ENCODE measurements at places on chromosomes 12 and 14. TPM values are rescaled to one million over a fixed set of nuclear protein-coding genes. Genes with fewer than 3 reads are reported as not detected.
A peak's percentile ranks its signal among the peaks of the same experiment; 100 is the strongest.

DNA sequence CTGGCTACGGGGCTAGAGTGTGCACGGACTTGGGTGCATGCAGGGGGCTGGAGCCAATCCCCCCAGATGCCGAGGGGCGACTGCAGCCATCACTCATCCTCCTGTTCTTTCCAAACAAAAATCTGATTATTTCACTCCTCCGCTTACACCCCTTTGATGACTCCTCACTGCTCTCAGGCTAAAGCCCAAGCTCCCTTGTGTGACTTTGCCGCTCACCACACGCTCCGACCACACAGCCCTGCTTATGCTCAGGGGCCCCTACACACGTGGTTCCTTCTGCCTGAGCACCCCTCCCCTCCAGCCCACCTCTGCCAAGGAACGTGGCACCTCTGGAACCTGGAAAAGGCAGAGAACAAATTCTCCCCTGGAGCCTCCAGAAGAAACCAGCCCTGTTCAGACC is 13.7 kb downstream of the CHFR start:
- H3K36me3 ChIP-seq = peaks cover 7% of the 10 kb centered on the region
- H3K4me1 ChIP-seq = no peaks in the 10 kb centered on the region
- no peak overlapping the region for H3K27ac ChIP-seq

DNA sequence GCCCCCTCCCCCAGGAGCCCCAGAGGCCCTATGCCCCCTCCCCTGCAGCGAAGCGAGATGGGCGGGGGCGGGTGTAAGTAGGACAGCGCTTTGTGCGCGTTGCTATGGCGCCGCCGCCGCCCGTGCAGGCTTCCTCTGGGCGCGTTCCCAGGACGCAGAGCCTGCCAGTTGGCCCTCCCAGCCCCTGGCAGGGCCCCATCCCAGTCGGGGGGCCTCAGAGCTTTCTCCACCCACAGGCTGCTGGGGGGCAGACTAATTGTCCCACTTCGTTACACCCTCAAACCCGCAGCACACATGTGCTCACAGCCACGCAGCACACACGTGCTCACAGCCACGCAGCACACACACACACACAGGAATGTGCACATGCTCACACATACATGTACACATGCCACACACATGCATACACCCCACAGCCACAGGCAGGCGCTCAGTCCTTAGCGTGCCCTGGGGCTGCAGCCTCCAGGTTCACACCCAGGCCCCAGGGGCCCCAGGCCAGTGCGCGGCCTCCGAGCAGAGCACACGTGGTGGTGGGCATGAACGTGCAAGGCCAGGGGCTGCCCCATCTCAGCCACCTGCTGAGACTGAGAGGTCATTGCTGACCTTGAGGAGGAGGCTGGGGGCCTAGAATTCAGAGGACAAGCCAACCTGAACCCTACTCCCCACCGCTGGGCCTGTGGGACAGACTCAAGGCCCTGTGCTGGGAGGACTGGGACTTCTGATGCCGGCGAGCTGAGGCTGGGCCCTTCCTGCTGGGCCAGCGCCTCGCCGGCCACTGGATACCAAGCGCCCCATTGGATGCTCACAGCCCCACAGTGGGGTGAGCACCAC is 15.6 kb downstream of the TRMT61A start:
- H3K27me3 ChIP-seq = no peaks in the 10 kb centered on the region
- H3K4me3 ChIP-seq = no peak overlapping the region
- peak; percentile 69 for DNase-seq
- H3K36me3 ChIP-seq = no peaks in the 10 kb centered on the region
- no peak overlapping the region for H3K27ac ChIP-seq

GRCh38 chr12:131055093-131055465 is 101.4 kb downstream of the ADGRD1 start:
- H3K36me3 ChIP-seq = no peaks in the 10 kb centered on the region
- H3K4me1 ChIP-seq = peaks cover 4% of the 10 kb centered on the region
- DNase-seq = peak; percentile 4
- H3K27ac ChIP-seq = no peak overlapping the region
- H3K4me3 ChIP-seq = no peak overlapping the region
- no peaks in the 10 kb centered on the region for H3K27me3 ChIP-seq

GRCh38 chr14:24801024-24801423 is 167.0 kb upstream of the GZMB start:
- H3K36me3 ChIP-seq = no peaks in the 10 kb centered on the region
- H3K4me1 ChIP-seq = no peaks in the 10 kb centered on the region
- H3K27ac ChIP-seq = no peak overlapping the region
- H3K27me3 ChIP-seq = no peaks in the 10 kb centered on the region
- no peak overlapping the region for H3K4me3 ChIP-seq

Gene IRAK3
- total RNA-seq = 1.5 TPM

Gene KRT86
- total RNA-seq = not detected

Gene PRIMA1
- 0.17 TPM for total RNA-seq

Gene OR11H12
- total RNA-seq = not detected

Measured in psoas muscle (tissue), 8 donors.